ENCODE measurements at places on chromosomes 12 and 14. TPM values are rescaled to one million over a fixed set of nuclear protein-coding genes. Genes with fewer than 3 reads are reported as not detected.

C12orf75 gene
- total RNA-seq = 60.7 TPM

EID3 gene
- total RNA-seq = 12.7 TPM

SMARCC2 gene
- total RNA-seq = 121 TPM

CACNA1C gene
- total RNA-seq = not detected

SUOX gene
- 24.8 TPM for total RNA-seq

GRCh38 chr12:110577864-110578693 lies 5.0 kb downstream of the PPTC7 start:
- DNase-seq = peak; percentile 48

- DNase-seq = no peak
Observed at GRCh38 chr14:51432302-51432948, 192.4 kb downstream of the TMX1 start.

DNA sequence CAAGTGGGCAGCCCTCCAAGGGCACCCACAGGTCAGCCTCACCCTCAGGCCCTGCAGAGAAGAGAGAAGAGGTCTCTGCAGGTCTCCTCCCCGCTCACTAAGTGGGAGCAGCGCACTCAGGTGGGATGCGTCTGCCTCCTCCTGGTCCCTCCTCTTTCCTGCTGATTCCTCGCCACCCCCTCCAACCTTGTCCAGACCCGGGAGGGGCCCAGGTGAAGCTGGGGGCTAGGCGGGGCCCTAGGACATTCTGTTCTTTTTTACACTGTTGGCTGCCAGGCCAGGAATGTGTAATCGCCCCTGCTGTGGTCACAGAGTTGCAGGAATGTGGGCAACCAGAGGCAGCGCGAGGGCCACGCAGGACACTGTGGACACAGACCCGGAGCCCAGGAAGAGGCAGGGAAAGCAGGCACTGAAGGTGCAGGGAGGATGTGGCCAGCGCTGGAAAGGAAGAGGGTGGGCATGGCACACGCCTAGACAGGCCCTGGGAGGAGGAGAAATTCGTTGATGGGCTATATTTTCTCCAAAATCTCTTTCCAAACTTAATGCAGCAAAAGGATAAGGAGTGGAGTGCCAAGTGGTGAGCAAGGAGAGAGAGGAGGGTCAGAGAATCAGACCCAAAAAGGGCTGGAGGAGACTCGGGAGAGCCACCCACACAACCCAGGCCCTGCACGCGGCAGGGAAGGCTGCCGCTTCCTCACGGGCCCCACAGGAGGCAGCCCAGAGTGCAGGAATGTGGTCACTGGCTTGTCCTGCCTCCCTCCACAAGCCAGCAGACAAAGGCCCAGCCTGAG lies 911 bp upstream of the SCNN1A start:
- DNase-seq = peak; percentile 30

DNA sequence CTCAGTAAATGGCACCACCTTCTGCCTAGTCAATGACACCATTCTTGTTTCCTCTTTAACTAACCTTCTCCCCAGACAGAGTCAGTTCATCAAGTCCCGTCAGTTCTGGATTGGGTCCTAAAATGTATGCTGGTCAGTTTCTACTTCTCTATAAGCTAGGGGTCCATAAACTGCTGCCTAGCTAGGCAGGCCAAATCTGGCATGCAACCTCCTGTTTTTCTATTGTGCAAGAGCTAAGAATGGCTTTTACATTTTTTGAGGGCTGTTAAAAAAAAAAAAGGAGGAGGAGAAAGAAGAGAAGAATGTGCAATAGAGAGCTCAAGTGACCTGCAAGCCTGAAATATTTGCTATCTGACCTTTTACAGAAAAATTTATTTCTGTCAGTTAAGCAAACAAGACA lies 6.4 kb upstream of the TMED10 start:
- DNase-seq = no peak

DNA sequence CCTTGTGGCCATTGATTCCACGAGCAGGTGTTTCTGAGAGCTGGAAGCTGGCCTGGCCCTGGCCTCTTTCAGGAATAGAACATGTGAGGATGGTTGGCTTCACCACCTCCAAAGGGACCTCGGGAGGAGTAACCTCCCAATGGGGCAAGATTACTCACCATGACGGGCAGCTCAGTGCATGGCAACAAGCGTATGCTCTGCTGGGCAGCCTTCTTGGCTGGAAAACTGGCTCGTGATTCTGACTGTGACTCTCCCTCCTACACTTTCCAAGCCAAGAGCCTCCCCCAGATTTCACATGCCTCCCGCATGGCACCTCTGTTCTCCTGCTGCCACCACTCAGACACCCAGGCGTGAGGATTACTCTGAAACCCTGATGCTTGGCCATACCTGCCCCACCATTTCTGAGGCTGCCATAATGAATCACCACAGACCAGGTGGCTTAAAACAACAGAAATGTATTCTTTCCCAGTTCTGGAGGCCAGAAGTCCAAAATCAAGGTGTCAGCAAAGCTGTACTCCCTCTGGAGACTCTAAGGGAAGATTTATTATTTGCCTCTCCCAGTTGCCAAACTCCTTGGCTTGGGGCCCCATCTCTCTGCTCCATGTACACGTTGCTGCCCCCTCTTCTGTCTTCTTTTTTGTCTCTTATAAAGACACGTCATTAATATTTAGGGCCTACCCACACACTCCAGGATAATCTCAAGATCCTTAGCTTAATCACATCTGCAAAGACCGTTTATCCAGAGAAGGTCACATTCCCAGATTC lies 215.9 kb downstream of the CHST11 start:
- no peak for DNase-seq

GRCh38 chr12:52120951-52121823 lies 41.7 kb downstream of the SMIM41 start:
- DNase-seq = no peak

- DNase-seq = peak; percentile 99
Observed at GRCh38 chr14:61694830-61695694, at the start of gene HIF1A. TSS of gene HIF1A (plus strand) at chr14:61695513. CDS start at chr14:61695805, 292 bp downstream.

- DNase-seq = no peak
Observed at GRCh38 chr12:69765515-69765914, 26.9 kb downstream of the RAB3IP start.

DNA sequence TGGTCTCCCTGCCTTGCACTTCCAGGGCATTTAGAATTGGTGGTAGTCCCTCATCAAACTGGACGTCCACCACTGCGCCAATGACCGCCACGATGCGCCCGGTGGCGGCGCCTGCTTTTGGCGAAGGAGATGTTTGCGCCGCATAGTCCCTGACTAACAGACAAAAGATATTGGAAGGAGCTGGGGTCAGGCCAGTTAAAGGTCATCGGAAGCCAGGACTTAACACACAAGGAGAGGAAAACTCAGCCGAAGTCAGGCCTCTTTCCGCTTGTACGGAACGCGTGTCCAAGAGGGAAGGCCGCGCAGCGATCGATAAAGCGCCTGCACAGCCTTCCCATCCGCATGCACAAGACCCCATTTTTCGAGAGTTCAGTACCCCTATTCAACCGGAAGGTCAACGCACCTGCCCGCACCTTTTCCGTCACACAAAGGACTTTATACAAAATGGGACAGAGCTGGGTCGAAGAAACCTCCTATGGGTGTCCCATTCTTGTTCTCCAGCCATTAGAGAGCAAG lies 525 bp downstream of the ATP5F1B start:
- peak; percentile 46 for DNase-seq

DNA sequence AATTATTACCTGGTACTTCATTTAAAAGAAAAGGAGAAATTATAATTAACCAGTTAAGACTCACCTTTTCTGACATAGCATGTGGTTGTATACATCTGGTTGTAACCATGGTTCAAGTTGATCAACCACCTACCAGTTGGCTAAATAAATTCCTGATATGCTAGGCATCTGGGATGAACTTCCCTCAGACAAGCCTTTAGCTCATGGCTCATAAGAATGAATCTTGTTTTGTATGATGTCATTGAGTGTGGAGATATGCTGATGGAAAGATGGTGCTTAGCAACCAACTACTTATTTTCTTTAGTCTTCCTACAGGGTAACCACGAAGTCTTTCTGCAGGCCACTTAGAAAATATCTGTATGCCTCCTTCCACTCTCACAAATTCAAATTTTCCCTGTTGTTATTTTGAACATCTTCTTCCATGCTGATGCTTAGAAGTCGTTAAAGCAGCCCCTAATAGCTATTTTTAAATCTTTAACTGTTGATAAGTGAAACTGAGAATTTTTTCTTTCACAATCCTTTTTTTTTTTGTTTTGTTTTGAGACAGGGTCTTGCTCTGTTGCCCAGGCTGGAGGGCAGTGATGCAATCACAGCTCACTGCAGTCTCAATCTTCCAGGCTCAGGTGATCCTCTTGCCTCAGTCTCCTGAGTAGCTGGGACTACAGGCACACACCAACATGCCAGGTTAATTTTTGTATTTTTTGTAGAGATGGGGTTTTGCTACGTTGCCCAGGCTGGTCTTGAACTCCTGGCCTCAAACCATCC lies 51.9 kb upstream of the PTHLH start:
- peak; percentile 17 for DNase-seq

GRCh38 chr12:91662021-91662420 lies 479.4 kb upstream of the DCN start:
- DNase-seq = no peak

DNA sequence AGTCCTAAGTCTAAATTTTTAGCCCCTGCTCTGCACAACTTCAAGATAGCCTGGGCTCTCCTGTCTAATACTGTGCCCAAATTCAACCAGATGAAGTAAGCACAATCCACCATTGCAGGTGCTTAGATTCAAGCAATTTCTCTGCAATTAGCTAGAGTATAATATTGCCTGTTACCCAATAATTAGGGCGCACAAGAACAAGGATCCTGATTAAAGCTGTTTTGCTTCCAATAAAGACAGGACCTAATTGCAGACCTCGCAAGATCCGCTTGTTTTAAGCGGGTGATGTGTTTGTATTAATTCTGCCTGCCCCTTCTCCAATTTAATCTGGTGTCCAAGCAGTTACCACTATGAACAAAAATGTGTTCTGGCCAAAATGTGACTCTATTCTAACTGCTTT lies 1268.9 kb upstream of the TMEM132C start:
- DNase-seq = no peak

DNA sequence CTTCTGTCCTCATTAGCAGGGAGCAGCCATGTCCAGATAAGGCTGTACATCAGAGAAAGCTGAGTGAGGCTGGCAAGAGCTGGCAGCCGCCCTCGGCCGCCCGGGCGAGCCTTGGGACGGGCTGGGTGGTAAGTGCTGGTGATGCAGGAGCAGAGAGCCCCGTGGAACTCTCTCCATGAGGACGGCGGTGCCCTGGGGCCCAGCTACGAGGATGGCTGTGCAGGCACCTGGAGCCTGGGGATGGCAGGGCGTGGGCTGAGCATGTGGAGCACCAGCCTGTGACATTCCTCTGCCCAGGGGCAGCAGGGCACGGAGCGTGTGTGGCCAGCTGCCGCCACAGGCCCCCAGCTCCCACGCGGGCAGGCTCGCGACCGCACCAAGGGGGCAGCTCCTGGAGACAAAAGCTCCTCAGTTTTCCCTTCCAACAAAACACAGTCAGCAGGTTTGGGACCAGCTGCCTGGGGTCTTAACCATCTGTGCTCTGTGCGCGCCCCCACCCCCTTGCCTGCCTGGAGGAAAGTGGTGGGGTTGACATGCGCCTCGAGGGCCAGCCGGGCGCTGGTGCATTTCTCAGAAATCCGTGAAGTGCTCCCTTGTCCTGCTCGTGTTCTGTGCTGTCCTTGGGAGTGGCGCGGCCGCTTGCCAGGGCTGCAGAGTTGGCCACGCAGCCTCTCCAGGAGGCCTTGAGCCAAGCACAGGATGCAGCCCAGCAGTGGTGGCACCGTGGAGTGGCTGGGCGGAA lies 21.4 kb downstream of the PACS2 start:
- DNase-seq = no peak

- no peak for DNase-seq
Observed at GRCh38 chr12:7612851-7613250, 52.9 kb downstream of the APOBEC1 start.

DNA sequence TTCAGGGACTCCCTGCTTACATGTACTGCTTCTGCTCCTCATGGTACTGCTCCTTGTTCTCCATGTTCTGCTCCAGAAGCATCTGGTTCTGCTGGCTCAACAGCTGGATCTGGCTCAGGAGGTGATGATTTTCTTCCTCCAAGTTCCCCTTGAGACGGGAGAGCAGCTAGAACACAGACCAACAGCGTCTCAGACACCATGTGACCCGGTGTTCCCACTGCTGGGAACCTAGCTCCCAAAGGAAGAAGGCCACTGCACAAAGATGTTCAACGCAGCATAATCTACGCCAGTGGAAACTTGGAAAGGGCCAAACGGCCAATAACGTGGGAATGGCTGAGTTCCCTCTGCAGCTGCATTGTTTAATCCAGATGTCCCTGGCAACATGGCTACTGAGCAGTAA lies 49.6 kb upstream of the GPR68 start:
- no peak for DNase-seq

GRCh38 chr14:24425704-24426103 lies 3.8 kb downstream of the CBLN3 start:
- DNase-seq = peak; percentile 83

DNA sequence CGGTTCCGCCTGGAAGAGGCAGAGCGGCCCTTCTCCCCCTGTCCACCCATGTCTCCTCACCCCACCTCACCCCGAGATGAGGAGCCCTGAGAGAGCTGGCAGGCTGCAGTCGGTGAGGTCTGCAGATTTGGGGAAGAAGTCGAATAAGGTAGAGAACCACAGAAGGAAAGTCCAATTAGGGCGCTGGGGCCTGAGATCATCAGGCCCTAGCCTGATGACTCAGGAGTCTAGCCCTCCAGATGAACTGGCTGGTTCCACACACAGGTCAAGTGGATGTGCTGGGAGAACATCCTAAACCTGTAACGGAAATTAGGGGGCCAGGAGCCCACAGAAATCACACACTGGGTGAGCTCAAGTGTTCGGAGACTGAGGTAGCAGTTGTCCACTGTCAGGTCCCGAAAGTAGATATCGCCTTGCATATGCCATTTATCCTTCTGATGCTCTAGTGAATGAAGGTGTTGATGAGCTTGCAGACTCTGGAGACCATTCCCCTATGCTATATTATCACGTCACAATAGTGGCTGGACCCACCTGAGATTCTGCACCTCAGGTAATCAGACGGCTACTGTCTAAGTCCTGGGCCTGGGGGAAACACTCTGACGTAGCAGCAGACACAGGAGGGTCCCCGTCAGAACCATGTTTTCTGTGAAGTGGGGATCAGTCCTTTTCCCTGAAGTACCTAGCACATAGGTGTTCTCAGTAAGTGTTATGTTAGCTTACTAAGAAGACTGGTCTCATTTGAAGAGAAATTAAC lies 886 bp upstream of the METTL17 start:
- DNase-seq = no peak

DNA sequence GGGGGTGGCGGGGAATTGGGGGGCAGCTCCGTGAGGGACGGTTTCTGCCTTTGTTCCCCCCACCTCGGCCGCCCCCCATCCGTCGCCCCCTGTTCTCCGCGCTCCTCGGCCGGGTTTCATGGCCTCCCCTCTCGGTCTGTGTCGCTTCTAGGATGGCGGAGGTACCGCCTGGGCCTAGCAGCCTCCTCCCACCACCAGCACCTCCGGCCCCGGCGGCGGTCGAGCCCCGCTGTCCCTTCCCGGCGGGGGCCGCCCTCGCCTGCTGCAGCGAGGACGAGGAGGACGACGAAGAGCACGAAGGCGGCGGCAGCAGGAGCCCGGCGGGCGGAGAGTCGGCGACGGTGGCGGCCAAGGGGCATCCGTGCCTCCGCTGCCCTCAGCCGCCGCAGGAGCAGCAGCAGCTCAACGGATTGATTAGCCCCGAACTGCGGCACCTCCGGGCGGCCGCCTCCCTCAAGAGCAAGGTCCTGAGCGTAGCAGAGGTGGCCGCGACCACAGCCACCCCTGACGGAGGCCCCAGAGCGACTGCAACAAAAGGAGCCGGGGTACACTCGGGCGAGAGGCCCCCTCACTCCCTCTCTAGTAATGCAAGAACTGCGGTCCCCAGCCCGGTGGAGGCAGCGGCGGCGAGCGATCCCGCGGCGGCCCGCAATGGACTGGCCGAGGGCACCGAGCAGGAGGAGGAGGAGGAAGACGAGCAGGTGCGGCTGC lies 575 bp downstream of the NAA30 start:
- peak; percentile 66 for DNase-seq

GRCh38 chr12:86777325-86777724 lies 521.1 kb upstream of the MGAT4C start:
- no peak for DNase-seq
